ENCODE measurements at places on chromosomes 13 and 19. TPM values are rescaled to one million over a fixed set of nuclear protein-coding genes. Genes with fewer than 3 reads are reported as not detected.

- DNase-seq: no peak
Measured at GRCh38 chr13:23674795-23675640, 104.8 kb downstream of the TNFRSF19 start.

Gene ICAM1
- 20.6 TPM for polyA plus RNA-seq

Gene PRKD2
- polyA plus RNA-seq: 29.7 TPM

Gene SHD
- not detected for polyA plus RNA-seq

Gene AKAP8L
- 78.5 TPM for polyA plus RNA-seq

GRCh38 chr19:35404879-35405622 is 34.2 kb downstream of the GPR42 start:
- DNase-seq: no peak

Gene OR7D2
- polyA plus RNA-seq: not detected

Gene PRSS57
- polyA plus RNA-seq: 0.07 TPM

GRCh38 chr13:32378012-32378411 is 49.9 kb downstream of the N4BP2L1 start:
- DNase-seq: no peak

Gene ZNF667
- 4.5 TPM for polyA plus RNA-seq

- DNase-seq: no peak
Measured at GRCh38 chr13:105670179-105670990, 865.1 kb downstream of the EFNB2 start.

GRCh38 chr19:35776102-35776788 is 881 bp downstream of the ARHGAP33 start:
- DNase-seq: no peak

- DNase-seq: peak; percentile 93
Measured at GRCh38 chr19:4976401-4977298, 7.7 kb downstream of the KDM4B start.

DNA sequence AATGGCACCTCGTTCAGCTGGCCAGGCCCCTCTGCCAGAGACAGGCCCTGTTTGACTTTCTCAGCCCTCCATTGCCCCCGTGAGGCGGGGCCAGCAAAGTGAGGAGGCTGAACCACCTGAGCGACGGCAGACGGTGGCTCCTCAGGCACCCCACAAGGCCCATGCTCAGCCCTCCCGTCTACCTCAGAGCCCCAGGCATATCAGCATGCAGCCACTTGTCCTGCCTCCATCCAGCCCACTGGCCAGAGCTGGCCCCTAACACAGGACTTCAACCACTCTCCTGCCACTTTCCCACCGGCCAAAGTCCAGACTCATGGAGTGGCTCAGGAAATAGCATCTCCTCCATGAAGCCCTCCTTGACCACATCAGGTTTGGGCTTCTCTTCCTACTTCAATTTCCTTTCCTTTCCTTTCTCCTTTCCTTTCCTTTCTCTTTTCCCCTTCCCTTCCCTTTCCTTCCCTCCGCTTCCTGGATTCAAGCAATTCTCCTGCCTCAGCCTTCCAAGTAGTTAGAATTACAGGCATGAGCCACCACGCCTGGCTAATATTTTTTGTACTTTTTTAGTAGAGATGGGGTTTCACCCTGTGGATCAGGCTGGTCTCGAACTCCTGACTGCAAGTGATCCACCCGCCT is 9.3 kb downstream of the SLC7A10 start:
- DNase-seq: no peak

- no peak for DNase-seq
Measured at GRCh38 chr13:91331047-91331915, 16.2 kb upstream of the MIR17HG start.

- DNase-seq: no peak
Measured at GRCh38 chr13:30685320-30685859, 50.0 kb upstream of the ALOX5AP start.

DNA sequence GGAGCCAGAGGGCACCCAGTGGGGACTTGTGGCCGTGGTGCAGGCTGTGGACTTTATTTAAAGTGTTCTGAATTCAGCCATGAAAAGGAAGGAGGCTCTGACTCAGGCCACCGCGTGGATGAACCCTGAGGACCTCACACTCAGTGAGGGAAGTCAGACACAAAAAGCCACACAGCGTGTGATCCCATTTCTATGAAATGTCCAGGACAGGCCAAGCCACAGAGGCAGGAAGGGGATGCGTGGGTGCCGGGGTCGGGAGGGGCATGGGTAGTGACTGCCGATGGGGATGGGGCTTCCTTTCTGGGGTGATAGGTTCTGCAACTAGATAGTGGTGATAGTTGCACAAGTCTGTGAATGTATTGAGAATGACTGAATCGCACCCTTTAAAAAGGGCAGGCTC is 8.7 kb upstream of the ZBTB7A start:
- no peak for DNase-seq

Gene FBXO27
- polyA plus RNA-seq: 14.7 TPM

Gene ZNF177
- 7.8 TPM for polyA plus RNA-seq

DNA sequence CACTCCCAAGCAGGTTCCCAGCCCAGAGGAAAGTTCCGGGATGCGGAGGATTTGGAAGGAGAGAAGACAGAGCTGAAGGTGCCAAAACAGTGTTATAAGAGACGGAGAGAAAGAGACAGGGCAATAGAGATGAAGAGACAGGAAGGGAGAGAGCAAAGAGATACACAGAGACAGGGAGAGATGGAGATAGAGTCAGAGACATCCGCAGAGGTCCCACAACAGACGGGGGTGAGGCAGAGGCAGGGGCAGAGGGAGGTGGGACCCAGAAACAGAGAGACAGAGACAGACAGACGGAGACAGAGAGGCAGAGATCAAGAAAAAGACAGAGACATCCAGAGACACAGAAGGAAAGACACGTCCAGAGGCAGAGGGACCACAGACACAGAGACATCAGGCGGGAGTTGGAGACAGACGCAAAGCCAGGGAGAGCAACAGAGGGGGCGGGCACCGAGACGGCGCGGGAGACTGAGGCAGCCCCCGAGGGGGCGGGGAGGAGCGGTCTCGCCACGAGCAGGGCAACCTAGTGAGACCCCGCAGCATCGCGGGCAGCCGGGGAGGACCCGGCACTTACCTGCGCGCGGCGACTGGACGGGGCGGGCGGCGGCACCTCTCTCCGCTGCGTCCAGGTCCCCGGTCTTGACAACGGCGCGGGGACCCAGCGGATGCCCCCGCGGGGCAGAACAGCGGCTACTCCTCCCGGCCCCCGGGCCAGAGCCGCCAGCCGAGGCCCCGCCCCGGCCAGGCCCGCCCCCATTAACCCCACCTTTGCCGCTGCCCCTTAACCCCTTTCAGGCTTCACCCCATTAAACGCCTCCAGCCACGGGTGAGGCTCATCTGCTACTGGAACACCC is at the start of gene GPR4:
Gene GPR4, minus strand, starts transcription at position 689 of the 851 bp plus-strand sequence. CDS start 10,346 bp downstream, outside the sequence.
- DNase-seq: no peak

Gene DHDH
- not detected for polyA plus RNA-seq

GRCh38 chr13:36513266-36513665 is 81.0 kb downstream of the CCNA1 start:
- no peak for DNase-seq

DNA sequence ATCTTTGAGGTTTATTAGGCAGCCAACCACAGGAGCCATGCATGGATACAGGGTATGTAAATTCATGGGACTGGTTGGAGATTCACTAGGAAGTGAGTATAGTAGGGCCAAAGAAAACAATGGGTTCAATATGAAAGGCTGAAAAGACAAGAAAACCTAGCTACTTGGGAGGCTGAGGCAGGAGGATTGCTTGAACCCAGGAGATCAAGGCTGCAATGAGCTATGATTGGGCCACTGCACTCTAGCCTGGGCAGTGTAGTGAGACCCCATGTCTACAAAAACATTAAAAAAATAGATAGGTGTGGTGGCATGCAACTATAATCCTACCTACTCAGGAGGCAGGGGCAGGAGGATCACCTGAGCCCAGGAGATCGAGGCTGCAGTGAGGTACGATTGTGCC is 10.3 kb upstream of the SLC1A5 start:
- DNase-seq: no peak

GRCh38 chr13:40494513-40494912 is 171.9 kb downstream of the FOXO1 start:
- DNase-seq: no peak

- DNase-seq: no peak
Measured at GRCh38 chr19:3515891-3516422, 9.8 kb downstream of the FZR1 start.

Gene ISYNA1
- polyA plus RNA-seq: 144 TPM

- DNase-seq: no peak
Measured at GRCh38 chr19:39543477-39543857, 3.5 kb upstream of the EID2 start.

Gene ELANE
- polyA plus RNA-seq: not detected

Gene TTYH1
- polyA plus RNA-seq: 1.3 TPM

GRCh38 chr13:30802501-30802900 is 67.2 kb downstream of the ALOX5AP start:
- no peak for DNase-seq

- no peak for DNase-seq
Measured at GRCh38 chr19:51090471-51090870, 7.8 kb upstream of the KLK14 start.

Gene HCN2
- 0.13 TPM for polyA plus RNA-seq

DNA sequence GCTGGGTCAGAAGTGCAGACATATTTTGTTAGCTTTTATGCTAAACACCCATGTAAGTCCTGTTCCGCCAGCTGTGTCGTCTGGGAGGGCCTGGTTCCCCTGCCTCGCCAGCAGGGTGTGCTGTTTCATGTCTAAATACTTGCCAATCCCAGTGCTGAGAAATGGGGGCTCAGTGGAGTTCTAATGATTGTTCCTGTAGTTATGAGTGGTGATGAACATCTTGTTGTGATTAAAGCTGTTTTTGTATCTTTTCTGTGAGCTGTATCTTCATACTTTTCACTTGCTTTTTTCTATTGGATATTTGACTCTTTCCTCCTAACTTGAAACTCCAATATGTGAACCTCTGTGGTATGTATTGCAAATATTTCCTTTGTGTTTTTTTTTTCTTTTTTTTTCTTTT is 32.7 kb downstream of the KDM4B start:
- no peak for DNase-seq

- DNase-seq: peak; percentile 52
Measured at GRCh38 chr19:1237754-1238368, at the start of gene CBARP. TSS of gene CBARP (minus strand) at chr19:1238005. CDS start at chr19:1236100, 1,905 bp downstream.

Data from ovary (tissue), 10 donors.